ENCODE measurements at places on chromosomes 13 and 19.

DNA sequence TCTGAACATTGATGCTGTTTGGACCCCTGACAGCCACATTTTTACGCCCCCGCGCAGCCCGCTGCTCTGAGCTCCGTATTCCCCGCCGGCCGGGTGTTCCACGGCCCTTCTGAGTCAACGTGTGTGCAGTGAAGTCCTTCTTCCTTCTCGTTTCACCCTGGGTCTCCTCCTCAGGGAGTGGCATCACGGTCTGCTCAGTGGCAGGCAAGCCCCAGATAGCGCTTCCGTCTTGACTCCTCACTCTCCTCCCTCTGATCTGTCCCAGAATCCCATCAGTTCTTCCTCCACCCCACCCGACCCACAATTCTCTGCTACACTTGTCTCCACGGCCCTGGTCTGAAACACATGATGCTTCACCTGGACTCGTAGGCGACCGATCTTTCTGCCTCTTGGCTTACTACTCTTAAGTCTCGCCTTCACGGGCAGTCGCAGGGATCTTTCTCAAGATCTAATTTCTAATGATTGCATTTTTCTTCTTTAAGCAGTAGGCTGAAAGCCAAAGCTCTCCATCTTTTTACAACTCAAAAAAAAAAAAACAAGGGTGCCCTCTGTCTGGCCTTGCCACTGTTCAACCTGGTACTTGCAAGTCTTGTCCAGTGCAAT is 33.9 kb downstream of the CCNE1 start:
- no peak for DNase-seq

GRCh38 chr13:24187185-24187584 is 26.7 kb downstream of the SPATA13 start:
- no peak for DNase-seq

DNA sequence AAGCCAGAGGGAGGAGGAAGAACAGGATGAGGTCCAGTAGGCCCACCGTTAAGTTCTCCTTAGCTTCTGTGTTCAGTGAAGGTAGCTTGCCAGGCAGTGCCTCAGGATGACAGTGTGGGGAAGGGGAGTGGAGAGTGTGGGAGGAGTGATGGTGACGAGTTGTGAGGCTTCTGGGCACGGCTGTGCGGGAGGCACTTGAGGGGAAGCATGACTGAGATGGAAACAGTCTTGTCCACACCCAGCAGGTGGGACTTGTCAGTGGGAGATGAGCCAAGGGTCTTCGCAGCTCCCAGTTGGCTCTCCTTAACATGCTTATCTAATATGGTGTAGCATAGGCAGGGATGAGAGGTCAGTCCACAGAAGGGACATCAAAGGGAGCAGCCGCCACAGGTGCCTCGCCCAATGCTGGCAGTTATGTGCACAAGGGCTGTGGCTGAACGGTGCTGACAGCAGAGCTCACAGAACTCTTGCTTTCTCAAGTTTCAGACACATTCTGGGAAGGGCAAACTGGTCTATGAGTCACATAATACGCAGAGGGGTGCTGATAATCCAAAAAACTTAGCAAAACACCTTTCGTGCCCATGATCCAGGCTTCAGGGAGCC is 47.5 kb downstream of the OXGR1 start:
- no peak for DNase-seq

DNA sequence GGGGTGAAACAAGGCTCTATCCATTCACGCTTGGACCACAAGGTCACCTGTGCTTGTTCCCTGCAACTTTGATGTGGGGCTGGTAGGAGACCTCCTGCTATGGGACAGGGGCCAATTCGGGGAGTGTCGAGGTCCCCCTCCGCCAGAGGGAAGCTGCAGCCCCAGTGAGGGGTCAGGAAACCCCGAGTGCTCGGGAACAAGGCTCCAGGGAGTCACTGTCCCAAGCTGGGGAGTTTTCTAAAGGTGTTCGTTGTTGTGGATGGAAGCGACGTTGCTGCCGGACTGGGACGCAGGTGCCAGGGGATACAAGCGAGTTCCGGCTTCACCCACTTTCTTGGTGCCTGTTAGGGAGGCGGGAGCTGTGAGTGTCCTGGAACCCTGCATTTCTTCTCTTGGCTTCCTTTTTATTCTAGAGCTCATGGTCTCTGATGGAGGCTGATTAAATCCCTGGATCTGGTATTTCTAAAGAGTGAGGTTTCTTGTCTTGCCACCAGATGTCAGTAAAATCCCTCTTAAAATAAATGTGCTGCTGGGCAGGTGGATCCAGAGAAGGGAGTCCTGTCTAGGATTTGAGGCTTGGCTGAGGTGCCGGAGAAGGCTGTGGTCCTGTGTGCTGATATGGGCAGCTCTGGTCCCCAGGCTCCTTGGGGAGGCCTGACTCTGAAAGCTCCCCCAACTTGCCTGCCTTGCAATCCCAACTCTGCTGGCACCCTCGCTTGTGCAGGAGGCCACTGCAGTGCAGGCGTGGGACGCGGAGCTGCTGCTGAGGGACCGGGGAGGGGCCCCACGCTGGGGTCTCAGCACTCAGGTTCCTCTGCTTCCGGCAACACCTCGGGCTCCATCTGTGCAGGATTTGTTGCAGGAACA is 153.9 kb downstream of the TEX29 start:
- no peak for DNase-seq

DNA sequence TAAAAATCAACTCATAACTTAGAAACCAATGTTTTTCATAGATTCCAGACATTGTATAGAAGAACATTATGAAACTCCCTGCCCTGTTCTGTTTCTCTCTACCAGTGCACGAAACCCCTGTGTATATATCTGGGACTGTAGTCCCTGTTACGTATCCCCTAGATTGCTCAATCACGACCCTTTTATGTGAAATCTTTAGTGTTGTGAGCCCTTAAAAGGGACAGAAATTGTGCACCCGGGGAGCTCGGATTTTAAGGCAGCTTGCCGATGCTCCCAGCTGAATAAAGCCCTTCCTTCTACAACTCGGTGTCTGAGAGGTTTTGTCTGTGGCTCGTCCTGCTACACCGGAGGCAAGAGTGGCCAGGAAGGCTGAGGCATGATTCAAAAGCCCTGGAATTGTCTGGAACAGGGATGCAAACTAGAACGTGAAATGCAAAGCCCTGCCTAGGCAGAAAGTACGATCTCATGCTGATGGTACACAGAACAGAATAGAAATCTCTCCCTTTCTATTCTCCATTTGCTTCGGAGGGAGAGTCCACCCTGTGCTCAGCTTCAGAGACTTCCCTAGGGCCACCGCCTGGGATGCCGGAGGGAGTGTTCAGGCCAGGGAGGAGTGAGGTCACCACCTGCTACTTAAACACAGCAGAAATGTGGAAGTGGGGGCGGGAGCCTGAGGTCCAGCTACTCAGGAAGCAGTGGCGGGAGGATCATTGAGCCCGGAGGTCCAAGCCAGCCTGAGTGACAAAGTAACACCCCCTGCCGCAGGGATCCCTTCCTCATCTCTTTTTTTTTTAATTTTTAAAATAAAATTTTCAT is 758 bp upstream of the ZNF888 start:
- DNase-seq = no peak

- no peak for DNase-seq
Measured at GRCh38 chr19:38204096-38204495, 19.9 kb downstream of the DPF1 start.

- DNase-seq = no peak
Measured at GRCh38 chr19:6697291-6697690, 23.2 kb downstream of the C3 start.

Data from NCI-H446 treated with DMSO at 0.1 percent for 48 hours (cell line).